Tibial nerve (tissue), 4 donors: ENCODE measurements at places on chromosomes 12 and 14. TPM values are rescaled to one million over a fixed set of nuclear protein-coding genes. Genes with fewer than 3 reads are reported as not detected.

BRI3BP gene
- total RNA-seq, result 5.4 TPM

PPFIA2 gene
- 20.3 TPM for total RNA-seq

ADAM20 gene
- 2.4 TPM for total RNA-seq

TESPA1 gene
- total RNA-seq, result 0.98 TPM

PSMC6 gene
- total RNA-seq, result 68.4 TPM

SLC25A47 gene
- total RNA-seq, result not detected

SIRT4 gene
- total RNA-seq, result 1.5 TPM

DNA sequence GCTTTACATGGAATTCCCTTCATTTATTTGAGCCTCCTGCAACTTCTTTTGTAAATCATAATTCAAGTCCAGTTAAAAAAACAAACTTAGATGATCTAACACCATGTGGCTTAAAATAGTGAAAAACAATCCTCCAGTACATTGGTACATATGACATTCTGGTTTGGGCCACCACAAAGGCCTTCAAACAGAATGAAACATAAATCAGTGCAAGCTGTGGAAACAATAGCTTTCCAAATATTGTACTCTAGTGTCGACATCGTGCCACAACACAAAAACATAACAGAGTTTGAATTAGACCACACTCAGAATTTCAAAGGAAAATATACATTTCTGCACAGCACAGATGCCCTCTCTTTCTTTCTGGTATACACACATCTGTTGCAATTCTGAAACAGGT lies 751.3 kb downstream of the SLC6A15 start:
- no peak overlapping the region for H3K4me3 ChIP-seq
- H3K27me3 ChIP-seq, result no peaks in the 10 kb centered on the region
- no peak overlapping the region for H3K27ac ChIP-seq
- no peaks in the 10 kb centered on the region for H3K4me1 ChIP-seq
- no peaks in the 10 kb centered on the region for H3K36me3 ChIP-seq
- DNase-seq, result no peak

GRCh38 chr12:111025792-111026430 lies 105.5 kb upstream of the MYL2 start:
- no peak overlapping the region for H3K27ac ChIP-seq
- no peaks in the 10 kb centered on the region for H3K4me1 ChIP-seq

- H3K27me3 ChIP-seq, result no peaks in the 10 kb centered on the region
- DNase-seq, result no peak
- H3K27ac ChIP-seq, result peak overlapping the region; percentile 66
Measured at GRCh38 chr14:54674046-54674741, 107.3 kb downstream of the SAMD4A start.

GRCh38 chr14:96911499-96912149 lies 114.4 kb downstream of the VRK1 start:
- DNase-seq, result no peak
- no peaks in the 10 kb centered on the region for H3K36me3 ChIP-seq
- no peak overlapping the region for H3K27ac ChIP-seq
- no peaks in the 10 kb centered on the region for H3K4me1 ChIP-seq
- no peak overlapping the region for H3K4me3 ChIP-seq

DNA sequence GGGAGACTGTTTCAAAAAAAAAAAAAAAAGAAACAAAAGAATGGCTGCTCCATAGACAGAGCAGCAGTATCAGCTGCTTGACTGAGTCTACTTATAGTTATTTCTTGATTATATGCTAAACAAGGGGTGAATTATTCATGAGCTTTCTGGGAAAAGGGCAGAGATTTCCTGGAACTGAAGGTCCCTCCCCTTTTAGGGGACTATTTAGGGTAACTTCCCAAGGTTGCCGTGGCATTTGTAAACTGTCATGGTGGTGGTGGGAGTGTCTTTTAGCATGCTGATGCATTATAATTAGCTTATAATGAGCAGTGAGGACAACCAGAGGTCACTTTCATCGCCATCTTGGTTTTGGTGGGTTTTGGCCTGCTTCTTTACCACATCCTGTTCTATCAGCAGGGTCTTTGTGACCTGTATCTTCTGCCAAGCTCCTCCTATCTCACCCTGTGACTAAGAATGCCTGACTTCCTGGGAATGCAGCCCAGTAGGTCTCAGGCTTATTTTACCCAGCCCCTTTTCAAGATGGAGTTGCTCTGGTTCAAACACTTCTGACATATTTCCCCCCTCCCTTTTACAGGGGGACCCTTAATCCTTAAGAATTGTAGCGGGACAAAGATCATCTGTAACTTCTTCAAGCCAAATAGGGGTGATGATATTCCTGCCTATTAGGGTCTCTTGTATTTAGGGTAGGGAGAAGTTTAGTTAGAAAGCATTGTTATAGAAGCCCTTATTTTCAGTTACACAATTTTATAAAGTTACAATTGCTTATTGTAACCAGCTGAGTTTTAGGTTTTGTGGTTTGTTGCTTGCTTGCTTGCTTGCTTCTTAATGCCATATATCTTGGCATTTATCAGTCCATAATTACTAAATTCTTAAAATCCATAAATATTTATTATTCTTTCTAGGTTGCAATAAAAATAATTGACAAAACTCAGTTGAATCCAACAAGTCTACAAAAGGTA lies 42.5 kb downstream of the MARK3 start:
- H3K36me3 ChIP-seq, result no peaks in the 10 kb centered on the region
- peak overlapping the region; percentile 0 for H3K27ac ChIP-seq

GRCh38 chr14:74524076-74524811 lies 30.7 kb downstream of the ISCA2 start:
- H3K27me3 ChIP-seq, result no peaks in the 10 kb centered on the region
- H3K36me3 ChIP-seq, result no peaks in the 10 kb centered on the region
- H3K27ac ChIP-seq, result peak overlapping the region; percentile 70
- DNase-seq, result no peak
- H3K4me1 ChIP-seq, result no peaks in the 10 kb centered on the region
- H3K4me3 ChIP-seq, result no peak overlapping the region

DNA sequence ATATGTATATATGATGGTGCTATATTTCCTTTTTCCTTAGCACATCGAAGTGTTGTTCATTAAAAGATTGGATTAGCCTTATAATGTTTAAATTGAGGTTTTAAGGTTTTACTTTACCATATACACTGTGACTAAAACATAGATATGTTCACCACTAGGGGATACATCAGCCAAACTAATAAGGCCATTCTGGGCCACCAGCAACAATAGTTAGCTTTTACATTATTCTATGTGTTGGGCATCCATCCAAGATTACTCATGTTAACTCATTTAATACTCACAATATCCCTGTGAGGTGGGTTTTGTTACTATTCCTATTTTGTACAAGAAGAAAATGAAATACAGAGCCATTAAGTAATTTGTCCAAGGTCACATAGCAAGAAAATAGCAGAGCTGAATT lies 202.6 kb upstream of the AVPR1A start:
- no peak overlapping the region for H3K4me3 ChIP-seq
- H3K4me1 ChIP-seq, result no peaks in the 10 kb centered on the region
- no peak for DNase-seq
- no peaks in the 10 kb centered on the region for H3K36me3 ChIP-seq
- H3K27ac ChIP-seq, result no peak overlapping the region
- H3K27me3 ChIP-seq, result no peaks in the 10 kb centered on the region

DNA sequence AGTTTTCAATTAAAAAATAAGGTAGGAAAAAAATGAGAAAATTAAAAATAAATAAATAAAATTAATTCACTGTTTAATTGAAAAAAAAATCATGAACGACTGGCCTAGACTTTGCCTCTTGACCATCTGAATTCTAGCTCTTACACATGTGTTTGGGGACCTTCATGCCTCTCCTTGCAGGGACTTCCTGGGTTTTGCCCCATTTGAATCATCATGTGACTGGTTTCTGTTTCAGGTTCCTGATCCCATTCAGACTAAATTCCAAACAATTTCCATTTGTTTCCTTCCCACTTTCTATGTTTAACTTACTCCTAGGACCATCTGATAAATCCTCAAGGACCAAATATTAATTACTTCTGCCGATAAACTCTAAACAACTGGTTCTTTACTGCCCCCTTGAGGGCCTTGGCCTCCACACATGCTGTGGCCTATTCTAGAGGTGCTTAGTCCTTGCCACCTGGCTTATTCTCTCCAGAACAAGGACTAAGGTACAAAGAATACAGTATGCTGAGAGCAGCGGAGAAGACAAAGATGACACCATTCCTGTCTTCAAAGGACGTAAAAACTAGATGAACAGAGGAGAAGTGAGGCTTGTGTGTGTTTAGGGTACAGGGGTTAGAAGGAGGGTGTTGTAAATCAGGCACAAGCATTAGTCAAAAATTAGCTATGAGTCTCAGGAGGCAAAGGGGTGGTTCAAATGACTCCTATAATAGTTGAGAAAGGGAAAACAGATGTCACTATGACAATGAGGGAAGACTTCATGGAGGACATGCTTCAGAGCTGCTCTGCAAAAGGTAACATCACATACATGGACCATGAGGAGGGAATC lies 125.8 kb upstream of the AVPR1A start:
- no peaks in the 10 kb centered on the region for H3K4me1 ChIP-seq
- H3K27me3 ChIP-seq, result no peaks in the 10 kb centered on the region
- H3K4me3 ChIP-seq, result no peak overlapping the region
- DNase-seq, result no peak

DNA sequence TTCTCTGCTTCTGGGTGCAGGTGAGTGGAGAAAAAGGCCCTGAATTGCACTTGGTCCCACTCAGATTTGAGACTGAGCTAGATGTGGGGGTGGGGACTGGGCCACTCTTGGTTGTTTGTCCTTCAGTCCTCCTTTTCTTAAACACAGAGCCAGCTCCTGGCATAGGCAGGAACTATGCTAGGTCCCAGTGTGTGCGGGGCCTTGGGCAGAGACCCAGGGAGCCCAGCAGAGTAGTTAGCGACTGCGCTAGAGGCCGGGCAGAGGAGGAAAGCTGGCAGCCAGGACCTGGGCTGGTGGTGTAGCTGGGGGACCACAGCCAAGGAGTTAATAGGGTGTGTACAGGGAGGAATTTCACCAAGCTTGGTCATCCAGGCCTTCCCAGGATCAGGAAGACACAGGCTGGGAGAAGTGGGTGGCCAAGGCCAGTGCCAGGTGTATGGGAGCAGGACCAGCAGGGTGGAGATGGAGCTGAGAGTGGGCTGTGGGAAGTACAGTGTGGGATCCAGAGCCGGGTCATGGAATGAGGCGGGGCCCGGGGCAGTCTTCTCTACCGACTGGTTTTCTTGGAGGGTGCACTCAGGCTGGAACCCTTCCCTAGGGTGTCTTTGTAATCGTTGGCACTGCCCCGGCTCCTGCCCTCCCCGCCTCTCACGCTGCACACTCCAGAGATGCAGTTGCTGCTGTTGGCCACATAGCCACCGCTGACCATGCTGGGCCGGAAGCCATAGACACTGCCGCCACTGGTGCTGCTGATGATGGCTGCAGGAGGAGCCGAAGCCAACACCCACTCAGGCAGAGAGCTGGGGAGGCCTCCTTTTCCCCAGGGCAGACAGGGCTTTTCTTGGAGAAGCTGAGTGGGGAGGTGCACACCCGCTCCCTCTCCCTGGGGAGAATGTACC lies 8.7 kb downstream of the KRT71 start:
- no peak overlapping the region for H3K27ac ChIP-seq
- no peak for DNase-seq
- no peak overlapping the region for H3K4me3 ChIP-seq
- no peaks in the 10 kb centered on the region for H3K27me3 ChIP-seq
- H3K36me3 ChIP-seq, result no peaks in the 10 kb centered on the region

DNA sequence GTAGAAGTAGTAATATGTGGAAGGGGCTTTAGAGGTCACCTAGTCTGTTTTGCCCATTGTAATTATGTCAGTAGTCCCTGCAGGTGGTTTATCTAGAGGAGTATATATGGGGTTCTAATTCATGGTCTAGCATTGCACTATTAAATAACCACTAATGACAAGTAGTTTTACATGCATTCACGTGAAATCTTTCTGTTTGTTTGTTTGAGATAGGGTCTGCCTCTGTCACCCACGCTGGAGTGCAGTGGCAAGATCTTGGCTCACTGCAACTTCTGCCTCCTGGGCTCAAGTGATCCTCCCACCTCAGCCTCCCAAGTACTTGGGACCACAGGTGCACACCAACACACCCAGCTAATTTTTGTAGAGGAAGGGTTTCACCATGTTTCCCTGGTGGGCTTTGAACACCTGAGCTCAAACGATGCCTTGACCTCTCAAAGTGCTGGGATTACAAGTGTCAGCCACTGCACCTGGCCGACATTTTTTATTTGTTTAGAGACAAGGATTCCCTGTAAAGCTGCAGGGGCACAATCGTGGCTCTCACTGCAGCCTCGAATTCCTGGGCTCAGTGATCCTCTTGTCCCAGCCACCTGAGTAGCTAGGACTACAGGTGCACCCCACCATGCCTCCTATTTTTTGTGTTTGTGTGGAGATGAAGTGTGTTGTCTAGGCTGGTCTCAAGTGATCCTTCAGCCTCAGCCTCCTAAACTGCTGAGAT lies 12.0 kb upstream of the PSEN1 start:
- no peak for DNase-seq
- peaks cover 66% of the 10 kb centered on the region for H3K36me3 ChIP-seq
- no peaks in the 10 kb centered on the region for H3K27me3 ChIP-seq
- no peak overlapping the region for H3K27ac ChIP-seq
- H3K4me3 ChIP-seq, result no peak overlapping the region
- no peaks in the 10 kb centered on the region for H3K4me1 ChIP-seq

DNA sequence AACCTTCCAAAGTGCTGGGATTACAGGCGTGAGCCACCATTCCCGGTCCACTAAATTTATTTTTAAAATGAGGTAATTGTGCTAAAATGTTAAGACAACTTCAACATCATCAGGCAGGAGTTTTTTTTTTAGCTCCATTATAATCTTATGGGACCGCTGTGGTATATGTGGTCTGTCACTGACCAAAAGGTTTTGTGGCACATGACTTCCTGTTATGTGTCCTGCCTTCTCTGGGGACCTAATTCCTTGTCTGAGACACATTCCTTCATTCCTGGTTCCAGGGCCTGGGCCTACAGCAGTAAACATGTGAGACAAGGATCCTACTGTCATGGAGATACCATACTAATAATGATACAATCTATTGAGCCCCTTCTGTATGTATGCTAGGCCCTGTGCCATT lies 4.9 kb downstream of the TEX52 start:
- peaks cover 29% of the 10 kb centered on the region for H3K4me1 ChIP-seq
- no peaks in the 10 kb centered on the region for H3K36me3 ChIP-seq
- no peak overlapping the region for H3K27ac ChIP-seq
- H3K4me3 ChIP-seq, result no peak overlapping the region

GRCh38 chr14:26113911-26114640 lies 483.8 kb downstream of the NOVA1 start:
- no peaks in the 10 kb centered on the region for H3K27me3 ChIP-seq
- DNase-seq, result no peak
- no peak overlapping the region for H3K27ac ChIP-seq
- H3K4me3 ChIP-seq, result no peak overlapping the region
- no peaks in the 10 kb centered on the region for H3K36me3 ChIP-seq

- H3K27me3 ChIP-seq, result no peaks in the 10 kb centered on the region
- no peak for DNase-seq
- H3K27ac ChIP-seq, result no peak overlapping the region
- no peak overlapping the region for H3K4me3 ChIP-seq
- H3K36me3 ChIP-seq, result no peaks in the 10 kb centered on the region
Measured at GRCh38 chr12:71191509-71192196, 33.9 kb upstream of the TSPAN8 start.
